ENCODE measurements at places on chromosomes 6 and 20.

GRCh38 chr6:99359800-99360199 is 10.3 kb upstream of the FAXC start:
- no peak for DNase-seq

GRCh38 chr20:25056690-25057233 is 1.2 kb downstream of the ACSS1 start:
- no peak for DNase-seq

- DNase-seq: peak; percentile 71
Measured at GRCh38 chr6:28985462-28986164, 19.5 kb downstream of the ZNF311 start.

GRCh38 chr6:44250067-44250717 is 3.3 kb downstream of the HSP90AB1 start:
- DNase-seq: no peak

GRCh38 chr6:364609-365540 is 26.7 kb upstream of the IRF4 start:
- no peak for DNase-seq

DNA sequence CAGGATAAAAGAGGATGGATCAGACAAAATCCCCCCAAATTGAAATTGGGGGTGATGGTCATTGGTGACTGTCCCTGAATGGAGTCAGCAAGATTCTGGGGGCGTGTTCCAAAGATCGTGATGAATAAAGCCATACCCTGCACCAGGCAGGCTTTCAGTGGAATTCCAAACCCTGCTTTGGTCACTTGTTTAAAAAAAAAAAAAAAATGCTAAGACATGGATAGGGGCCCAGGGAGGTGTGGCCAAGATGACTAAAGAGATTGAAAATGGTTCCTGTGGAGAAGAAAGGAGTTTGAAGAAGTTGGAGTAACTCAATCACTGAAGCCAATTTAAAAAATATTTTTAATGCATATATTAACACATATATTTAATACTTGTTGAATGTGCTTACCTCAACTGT is 161.4 kb upstream of the KCNG1 start:
- DNase-seq: no peak

GRCh38 chr6:143698759-143699429 is 21.1 kb downstream of the PHACTR2 start:
- no peak for DNase-seq

DNA sequence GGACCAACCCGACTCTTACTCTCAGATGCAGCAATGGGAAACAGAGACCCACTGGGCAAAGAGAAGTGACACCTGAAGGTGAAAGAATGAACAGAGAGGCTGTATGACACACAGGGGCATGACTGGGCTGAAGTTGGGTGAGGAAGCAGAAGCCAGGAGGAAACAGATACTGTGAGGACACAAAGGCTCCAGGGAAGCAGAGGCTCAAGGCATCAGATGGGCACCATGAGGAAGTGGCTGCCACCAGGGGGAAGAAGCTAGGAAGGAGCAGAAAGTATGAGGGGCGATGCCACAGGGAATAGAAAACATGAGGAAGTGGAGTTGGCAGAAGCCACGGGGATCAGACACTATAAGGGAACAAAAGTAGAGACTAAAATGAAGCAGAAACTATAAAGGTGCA is 30.9 kb upstream of the OCSTAMP start:
- no peak for DNase-seq

DNA sequence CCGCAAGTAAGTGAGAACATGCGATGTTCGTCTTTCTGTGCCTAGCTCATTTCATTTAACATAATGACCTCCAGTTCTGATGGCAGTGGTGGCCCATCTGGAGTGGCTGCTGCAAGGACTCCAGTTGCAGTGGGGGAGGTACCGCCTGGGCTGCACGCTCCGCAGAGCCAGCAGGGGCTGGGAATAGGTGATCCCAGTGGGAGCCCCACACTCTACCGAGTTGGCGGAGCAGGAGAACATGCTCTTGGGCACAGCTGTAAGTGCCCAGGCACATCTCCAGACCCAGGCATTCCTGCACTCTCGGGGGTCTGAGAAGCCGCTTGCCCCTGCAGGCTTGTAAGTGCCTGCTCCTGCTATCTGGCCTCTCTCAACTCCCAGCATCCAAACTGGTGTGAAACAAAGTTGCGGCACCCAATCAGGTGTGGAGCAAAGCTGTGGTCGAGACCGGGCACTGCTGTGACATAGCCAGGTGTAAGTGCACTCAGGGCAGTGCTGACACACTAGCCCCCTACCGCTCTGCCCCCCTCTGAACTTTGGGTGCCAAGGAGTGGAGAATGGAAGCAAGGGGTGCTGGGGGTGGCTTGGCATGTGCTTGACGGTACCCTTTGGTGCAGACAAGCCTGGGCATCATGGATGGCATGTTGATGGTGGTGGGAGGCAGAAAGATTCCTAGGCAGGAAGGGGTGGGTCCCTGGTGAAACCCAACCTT is 130.2 kb downstream of the HTR1B start:
- no peak for DNase-seq

Data from RCC 7860 (cell line).